ENCODE measurements at places on chromosomes 6 and 20.

GRCh38 chr6:135600931-135601330, 103.4 kb upstream of the AHI1 start:
- DNase-seq = no peak

GRCh38 chr6:53718597-53719460, 53.3 kb upstream of the KLHL31 start:
- peak; percentile 76 for DNase-seq

DNA sequence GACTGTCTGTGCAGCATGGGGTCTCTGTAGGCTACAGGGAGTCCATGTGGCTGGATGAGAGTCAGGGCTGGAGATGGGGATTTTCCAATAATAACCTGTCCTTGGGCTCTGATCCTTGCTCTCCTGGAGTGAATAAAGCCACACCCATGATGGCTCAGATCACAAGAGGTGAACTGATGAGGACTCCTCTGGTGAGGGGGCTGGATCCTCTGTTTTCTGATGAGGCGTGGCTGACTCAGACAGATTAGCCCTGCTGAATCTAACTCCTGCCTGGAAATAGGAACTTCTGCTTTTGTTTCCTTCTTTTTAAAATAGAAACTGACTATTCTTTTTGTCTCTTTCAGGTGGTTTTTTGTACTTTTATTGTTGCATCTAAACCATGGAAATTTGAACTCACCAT, 27.0 kb downstream of the CST9L start:
- no peak for DNase-seq

DNA sequence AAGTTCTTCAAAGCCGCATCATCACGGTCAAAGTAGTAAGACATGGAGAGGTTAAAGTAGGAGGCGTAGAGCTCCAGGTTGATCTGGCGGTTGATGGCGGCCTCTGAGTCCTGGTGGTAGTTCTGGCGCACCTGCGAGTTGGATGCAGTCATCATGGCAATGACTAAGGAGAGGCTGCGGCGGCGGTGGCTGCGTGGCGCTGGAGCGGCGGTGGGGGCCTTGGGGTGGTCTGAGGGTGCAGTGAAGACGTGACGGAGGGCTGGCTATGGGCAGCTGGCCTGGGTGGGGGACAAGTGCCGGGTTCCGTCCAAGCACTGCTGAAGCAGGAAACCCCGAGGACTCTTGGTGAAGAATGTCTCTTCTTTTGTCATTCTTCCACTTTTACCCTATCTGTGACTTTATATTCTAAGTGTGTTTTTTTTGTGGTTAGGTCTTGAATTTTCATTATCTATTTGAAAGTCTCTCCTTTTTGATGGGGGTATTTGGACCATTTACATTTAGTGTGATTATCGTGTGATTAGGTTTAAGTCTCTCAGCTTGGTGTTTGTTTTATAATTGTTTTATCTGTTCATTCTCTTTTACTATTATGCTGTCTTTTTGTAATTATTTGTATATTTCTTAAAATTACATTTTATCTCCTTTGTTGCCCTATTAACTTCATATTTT, 94.6 kb downstream of the TFAP2B start:
- no peak for DNase-seq

GRCh38 chr20:1265226-1265915, 723 bp upstream of the SNPH start:
- DNase-seq = no peak

All from CD4-positive, CD25-positive, alpha-beta regulatory T cell (primary cell).